ENCODE measurements at places on chromosomes 1 and 21.

- no peak for DNase-seq
These were observed 604.2 kb downstream of the LRRIQ3 start for GRCh38 chr1:73593804-73594203.

DNA sequence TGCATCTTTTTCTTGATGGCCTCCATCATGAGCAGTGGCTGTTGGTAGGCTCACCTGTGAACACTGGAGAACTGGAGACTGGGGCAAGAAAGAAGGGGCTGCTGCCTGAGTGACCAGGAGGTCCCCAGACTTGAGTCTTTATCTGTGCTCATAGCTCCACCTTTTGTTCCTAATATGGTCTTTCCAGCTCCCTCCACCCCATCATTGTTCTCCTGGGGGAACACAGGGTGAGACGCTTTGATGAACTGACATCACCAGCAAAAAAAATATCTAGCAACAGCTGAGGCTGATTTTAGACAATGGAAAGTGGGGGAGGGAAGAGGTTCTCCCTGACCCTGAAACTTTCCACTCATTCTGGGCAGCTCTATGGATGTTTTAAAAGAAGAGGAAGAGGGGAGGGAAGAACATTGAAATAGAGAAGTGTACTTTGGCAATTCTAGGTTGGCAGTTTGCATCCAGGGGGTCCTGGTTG lies at the start of gene TPM3:
Gene TPM3 (minus strand): TSS at position 111 of the 472 bp plus-strand sequence. CDS start 82 bp downstream, at position 29.
- no peak for DNase-seq

DNA sequence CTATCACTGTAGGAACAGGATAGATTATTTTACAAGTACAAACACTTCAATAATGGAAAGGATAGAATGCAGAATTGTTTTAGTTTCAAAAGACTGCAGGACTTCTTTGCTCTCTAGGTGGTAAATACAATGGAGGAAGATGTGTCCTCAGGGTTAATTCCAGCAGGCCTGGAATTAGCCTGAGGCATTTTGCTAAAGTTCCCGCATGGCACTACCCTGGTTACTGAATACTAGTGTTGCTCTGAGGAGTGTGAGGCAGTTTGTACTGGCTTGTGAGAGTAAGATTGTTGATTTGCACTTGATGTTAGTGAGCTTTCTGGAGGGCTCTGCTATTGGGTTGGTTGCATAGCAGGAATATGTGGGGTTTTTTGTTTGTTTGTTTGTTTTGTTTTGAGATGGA lies 61.4 kb downstream of the FASLG start:
- no peak for DNase-seq

GRCh38 chr1:55938861-55939260 lies 640.5 kb downstream of the PLPP3 start:
- DNase-seq = no peak

- no peak for DNase-seq
These were observed 110.3 kb downstream of the PTPN14 start for GRCh38 chr1:214441119-214441518.

DNA sequence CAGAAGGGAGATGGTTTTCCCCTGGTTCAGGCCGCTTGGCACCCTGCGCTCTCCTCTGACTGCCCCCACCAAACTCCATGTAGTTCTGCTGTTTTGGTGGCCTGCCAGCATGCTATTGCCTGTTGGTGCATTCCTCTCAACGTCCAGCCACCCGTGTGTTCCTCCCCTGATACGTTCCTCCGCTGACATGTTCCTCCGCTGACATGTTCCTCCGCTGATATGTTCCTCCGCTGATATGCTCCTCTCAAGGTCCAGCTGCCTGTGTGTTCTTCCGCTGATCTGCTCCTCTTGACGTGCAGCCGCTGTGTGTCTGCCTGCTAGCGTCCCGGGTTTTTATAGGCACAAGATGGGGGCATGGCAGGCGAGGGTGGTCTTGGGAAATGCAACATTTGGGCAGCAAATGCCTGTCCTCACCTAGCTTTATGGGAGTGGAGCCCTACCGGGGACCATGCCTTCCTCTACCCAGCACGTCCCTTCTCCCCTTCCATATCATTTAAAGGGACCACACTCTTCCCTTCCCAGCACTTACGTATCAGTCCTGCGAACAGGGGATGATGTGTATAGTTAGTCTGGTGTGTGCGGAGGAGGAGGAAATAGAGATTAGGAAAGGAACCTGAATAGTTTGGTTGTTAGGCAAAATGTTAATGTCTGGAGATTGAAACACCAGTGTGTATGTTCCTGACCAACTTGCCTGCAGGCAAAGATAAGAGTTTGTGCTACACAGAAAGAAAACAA lies 40.6 kb upstream of the PLA2G5 start:
- DNase-seq = no peak

DNA sequence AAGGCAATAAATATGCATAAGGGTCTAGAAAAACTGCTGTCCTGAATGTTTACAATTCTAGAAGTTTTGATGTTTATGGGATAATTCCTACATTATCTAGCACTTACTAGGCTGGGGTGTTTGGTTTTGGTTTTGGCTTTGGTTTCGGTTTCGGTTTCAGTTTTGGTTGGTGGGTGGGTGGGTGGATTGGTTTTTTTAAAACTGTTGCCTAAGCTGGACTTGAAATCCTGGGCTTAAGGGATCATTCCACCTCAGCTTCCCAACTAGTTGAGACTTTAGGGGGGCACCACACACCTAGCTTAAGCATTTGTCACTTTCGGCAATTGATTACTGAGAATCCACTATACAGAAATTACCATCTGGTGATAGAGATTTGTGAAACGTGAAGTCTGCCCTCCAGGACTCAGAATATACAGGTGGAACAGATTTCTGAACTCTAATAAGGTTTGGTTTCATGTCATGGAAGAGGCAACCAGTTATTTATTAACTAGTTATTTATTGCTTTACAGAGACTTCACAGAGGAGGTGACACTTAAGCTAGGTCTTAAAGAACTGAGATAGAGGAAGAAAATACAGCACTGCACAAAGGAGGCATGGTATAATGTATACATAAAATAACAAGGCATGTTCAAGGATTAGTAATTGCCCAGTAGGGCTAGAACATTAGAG lies 69.6 kb downstream of the PIK3R3 start:
- DNase-seq = peak; percentile 19

Data from activated CD4-positive, alpha-beta T cell treated with anti-CD3 and anti-CD28 coated beads for 24 hours (primary cell).